Stimulated activated CD8-positive, alpha-beta memory T cell treated with anti-CD3 and anti-CD28 coated beads, Interleukin-15, amount 100 ng/mL, for 48 hours (primary cell): ENCODE measurements at places on chromosomes 16 and 17.
A peak's percentile ranks its signal among the peaks of the same experiment; 100 is the strongest.

DNA sequence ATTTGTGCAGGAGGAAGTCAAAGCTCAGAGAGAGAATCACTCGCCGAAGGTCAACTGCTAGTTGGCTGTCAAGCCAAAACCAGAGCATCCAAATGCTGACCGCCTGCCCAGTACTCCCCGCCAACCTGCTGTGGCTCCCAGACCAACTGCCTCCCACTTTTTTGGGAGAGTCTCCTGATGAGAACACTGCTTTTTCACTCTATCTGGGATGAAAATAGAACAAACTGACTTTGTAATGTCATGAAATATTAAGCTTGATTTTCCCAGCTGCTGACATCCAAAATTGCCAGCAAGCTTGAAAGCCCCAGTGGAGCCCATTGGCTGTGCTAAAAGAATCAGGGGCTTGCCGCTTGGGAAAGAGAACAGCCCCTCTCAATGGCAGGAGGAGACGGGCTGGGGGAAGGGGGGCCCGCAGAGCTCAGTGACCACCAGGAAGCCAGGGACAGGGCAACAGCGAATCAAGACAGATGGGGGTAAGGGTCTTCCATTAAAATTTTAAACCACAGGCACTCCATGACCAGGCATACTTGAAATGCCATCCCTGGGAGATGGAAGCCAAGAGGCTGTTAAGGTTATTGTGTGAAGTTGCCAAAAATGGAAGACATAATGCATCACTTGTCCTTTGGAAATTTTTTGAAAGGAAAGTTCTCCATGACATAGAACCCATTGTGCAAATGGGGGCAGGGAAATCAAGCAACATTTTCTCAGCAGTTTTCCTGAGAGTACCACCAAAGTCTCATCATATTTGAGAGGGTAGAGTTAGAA is 125.7 kb upstream of the CDH5 start:
- DNase-seq: no peak

- DNase-seq: no peak
These were observed 43.7 kb upstream of the ZNF750 start for GRCh38 chr17:82883419-82884031.

- DNase-seq: no peak
These were observed 91.1 kb downstream of the RGS9 start for GRCh38 chr17:65228287-65228686.

- no peak for DNase-seq
These were observed 45.0 kb upstream of the NACA2 start for GRCh38 chr17:61635913-61636432.

- no peak for DNase-seq
These were observed at the start of gene PHLPP2 for GRCh38 chr16:71724320-71724751. TSS of gene PHLPP2 (minus strand) at chr16:71724701. CDS start at chr16:71714795, 9,906 bp downstream.

- no peak for DNase-seq
These were observed 80.9 kb upstream of the NLRP1 start for GRCh38 chr17:5665164-5665563.

GRCh38 chr17:57604771-57605674 is 140.1 kb downstream of the CCDC182 start:
- DNase-seq: no peak

GRCh38 chr17:19539040-19539399 is 5.4 kb downstream of the SLC47A1 start:
- no peak for DNase-seq

DNA sequence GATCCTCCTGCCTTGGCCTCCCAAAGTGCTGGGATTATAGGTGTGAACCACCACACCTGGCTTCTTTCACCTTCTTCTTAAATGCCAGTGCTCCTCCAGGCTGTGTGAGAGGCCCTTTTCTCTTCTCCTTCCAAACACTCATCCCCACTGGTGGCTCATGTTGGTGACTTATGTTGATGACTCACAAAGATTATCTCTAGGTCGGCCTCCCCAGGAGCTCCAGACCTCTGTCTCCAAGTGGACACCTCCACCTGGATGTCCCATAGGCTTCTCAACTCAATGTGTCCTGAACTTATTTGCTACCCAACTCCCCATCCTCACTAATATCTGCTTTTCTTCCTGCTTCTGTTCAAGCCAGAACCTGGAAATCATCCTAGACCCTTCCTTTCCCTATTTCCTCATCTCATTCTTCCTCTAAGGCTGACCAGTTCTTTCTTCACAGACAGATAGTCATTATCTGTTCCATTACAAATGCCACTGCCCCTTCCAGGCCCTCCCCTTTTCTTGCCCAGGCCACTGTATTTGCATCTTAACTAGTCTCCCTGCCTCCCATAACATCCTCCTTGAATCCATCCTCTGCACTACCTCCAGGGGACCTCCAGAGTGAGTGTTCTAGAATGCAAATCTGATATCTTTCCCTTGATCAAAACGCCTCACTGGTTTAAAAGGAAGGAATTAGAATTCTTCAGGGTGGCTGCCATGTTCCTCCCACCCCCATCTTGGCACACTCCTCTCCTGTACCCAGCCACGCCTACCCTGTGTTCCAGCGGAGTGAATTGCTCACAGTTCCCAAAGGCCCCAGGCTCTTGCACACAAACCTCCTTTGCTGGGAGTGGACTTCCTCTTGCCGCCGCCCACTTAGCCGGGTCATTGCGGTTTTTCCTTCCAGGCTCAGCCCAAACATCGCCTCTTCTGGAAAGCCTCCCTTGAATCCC is 34.8 kb upstream of the FBXO47 start:
- DNase-seq: no peak

GRCh38 chr17:17118399-17118798 is 76.1 kb downstream of the MPRIP start:
- DNase-seq: no peak

GRCh38 chr17:915538-916201 is 63.9 kb downstream of the NXN start:
- DNase-seq: no peak

- DNase-seq: no peak
These were observed 572 bp downstream of the PGP start for GRCh38 chr16:2213817-2214718.

DNA sequence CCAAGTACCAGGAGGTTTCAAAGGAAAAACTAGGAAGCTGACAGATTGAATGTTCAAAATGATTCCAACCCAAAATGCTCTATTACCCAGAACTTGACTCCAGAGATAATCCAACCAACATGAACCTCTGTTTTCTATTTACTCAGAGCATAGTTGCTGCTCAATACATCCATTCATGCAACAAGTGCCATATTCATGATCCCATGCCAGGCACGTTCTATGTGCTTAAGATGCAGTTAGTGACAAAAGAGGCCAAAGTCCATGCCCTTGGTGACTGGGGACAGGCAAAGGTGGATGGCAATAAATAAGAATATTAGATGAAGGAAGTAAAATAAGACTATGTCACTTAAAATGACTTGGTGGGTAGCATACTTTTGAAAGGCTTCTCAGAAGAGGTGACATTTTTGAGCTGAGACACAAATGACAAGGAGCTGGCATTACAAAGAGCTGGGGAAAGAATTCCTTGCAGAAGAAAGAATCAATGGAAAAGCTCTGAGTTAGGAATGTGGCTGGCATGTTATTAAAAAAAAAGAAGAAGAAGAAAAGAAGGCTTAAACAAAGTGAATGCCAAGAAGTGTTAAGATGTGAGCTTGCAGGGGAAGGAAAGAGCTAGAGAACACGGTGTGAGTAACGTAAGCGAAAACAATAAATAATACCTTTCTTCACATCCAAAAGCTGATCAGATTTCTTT is 34.5 kb downstream of the TOX3 start:
- no peak for DNase-seq

DNA sequence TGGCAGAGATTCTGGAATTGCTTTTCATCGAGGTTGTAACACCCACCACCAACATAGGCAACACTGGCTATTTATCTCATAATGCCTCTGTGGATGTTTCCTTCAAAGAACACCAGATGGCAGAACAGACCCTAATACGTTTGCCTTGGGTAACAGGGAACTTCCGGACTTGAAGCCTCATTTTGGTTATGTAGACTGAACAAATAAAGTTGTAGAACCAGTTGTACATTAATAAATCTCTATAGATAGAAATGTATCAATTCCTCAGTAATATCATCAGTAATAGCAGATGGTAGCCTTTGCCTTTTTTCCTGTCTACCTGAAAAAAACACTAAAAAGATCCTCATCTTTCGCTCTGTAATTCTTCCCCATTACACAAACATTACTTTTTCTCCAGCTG is 25.9 kb upstream of the APOH start:
- no peak for DNase-seq

GRCh38 chr16:2191446-2191706 is 5.0 kb downstream of the CASKIN1 start:
- DNase-seq: no peak

- DNase-seq: no peak
These were observed 9.1 kb downstream of the ITGAM start for GRCh38 chr16:31268891-31269290.

DNA sequence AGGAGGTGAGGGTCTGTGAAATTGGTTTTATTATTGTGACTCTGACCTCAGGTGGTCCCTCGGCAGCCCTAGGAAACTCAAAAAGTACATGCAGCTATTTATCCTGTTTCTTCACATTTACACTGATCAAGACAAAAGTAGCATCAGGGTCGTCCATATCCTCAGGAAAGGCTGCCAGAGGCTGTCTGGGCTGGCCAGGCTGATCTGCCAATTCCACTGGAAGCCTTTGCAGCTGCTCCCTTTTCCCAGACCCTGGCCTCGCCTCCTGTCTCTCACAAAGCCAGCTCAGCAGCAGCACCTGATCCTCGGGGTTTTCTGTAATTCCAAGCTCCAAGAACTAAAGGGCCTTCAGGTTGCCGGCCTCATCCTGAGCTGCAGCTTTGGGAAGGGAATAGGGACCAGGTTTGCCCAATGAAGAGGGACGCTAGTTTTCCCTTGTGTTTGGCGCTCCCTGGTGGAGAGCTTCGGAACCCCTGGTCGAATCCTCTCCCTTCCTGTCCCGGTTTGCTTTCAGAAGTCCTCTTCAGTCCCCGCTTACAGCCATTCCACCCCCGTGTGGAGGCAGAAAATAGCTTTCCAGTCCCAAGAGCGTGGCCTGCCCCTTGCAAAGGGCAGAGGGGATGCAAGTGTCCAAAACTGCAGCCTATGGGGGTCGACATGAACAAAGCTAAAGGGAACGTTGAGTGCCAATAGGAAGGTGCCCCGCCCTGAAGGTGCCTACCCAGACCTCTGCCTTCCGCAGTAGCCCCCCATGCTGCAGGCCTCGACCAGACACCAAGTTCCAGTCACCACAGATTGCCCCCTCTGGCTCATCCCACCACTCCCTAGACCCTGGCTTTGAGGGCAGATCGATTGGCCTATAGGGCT is 13.4 kb downstream of the MFSD6L start:
- peak; percentile 29 for DNase-seq

DNA sequence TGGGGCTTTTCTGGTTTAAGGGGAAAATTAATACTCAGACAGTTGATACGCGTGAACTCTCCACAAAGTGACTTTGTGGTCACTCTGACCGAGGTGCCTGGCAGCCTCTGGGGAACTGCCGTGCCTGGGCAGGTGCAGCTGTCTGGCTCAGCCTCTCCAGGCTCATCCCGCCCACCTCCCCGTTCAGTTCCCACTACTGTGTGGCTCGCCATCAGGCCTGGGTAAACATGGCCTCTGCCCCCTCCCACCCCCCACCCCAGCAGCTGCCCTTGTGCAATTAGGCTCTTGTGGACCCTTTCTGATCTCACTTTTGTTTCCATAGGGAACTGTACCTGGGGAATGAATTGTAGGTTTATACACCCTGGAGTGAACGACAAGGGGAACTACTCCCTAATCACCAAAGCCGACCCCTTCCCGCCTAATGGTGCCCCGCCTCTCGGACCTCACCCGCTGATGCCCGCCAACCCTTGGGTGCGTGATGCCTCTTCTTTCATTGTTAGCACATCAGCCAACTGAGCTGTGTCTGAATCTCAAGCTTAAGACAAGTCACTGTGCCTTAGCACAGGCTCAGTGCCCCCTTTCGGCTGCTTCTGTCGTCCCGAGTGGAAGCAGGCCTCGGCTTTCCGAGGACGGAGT is 27.8 kb downstream of the ZC3H18 start:
- DNase-seq: no peak

GRCh38 chr17:7323731-7324437 is 5.3 kb downstream of the NEURL4 start:
- peak; percentile 37 for DNase-seq

GRCh38 chr16:22928882-22929435 is 115.0 kb downstream of the HS3ST2 start:
- DNase-seq: no peak

- DNase-seq: no peak
These were observed 4.8 kb upstream of the RSAD1 start for GRCh38 chr17:50473901-50474300.

GRCh38 chr17:76920364-76921139 is 52.3 kb downstream of the MGAT5B start:
- DNase-seq: no peak

DNA sequence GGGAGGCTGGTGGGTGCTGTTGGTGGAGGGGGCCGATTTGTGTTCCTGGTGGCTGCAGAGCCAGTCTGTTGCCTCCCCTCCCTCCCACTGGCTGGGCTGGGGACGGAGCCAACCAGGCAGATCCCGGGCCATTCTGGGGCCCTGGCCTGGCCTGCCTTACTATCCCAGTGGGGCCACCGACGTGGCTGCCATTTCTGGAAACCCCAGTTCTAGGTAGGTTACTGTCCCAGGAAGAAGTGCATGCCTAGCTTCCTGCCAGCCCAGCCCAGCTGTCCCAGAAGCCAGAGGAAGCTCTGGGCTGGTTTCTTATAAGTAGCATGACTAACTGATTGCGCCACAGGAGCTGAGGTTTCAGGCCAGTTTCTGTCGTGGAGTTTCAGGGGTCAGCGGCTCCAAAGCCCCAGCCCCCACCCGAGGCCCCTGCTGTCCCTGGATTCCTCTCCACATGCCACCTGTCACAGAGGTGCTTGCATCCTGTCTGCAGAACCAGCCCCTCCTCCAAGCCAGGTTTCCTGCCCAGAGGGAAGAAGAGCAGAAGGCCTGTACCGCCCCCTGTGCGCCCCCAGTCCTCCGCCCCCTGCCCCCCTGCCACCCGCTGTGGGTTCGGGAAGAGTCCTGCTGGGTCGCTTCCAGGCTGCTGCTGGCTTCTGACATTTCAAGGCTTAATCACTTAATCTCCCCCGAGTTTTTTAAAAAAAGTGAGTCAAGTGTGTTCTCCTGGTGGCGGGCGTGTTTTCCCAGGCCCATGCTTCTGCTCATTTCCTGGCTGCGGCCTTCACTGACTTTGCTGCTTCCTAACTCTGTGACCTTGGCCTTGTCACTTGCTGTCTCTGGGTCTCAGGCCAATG is 13.2 kb downstream of the IL4R start:
- peak; percentile 34 for DNase-seq

DNA sequence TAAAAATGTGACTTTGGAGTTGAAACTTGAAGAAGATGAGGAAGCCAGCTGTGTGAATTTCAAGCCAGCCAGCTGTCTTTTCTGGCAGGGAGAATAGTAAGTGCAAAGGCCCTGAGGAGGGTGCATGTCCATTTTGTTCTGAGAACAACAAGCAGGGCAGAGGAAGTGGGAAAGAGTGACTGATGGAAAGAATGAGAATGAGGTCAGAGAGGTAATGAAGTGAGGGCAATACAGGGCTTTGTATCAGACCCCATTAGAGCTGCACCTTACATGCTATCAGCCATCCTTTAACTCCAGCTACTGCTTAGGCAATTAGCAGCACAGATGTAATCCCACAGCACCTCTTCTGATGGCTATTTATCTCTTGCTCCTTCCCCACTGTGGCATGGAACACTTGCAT is 34.2 kb upstream of the ABCA5 start:
- DNase-seq: no peak

- DNase-seq: no peak
These were observed 16.7 kb upstream of the TOB1 start for GRCh38 chr17:50882851-50883250.
